ENCODE measurements at places on chromosomes 3 and 15. TPM values are rescaled to one million over a fixed set of nuclear protein-coding genes. Genes with fewer than 3 reads are reported as not detected.

Gene ACTRT3
- polyA plus RNA-seq, result 4.5 TPM

Gene PLCH1
- polyA plus RNA-seq, result 1.6 TPM

Gene FGF7
- 3.8 TPM for polyA plus RNA-seq

Gene ECE2
- polyA plus RNA-seq, result not detected

Gene C3orf85
- polyA plus RNA-seq, result 40.4 TPM

Gene IQSEC1
- polyA plus RNA-seq, result 15.1 TPM
